ENCODE measurements at places on chromosomes 5 and 9.

- ATAC-seq, result no peak
Observed at GRCh38 chr9:110825950-110826349, 157.4 kb downstream of the MUSK start.

GRCh38 chr9:89405826-89406225 is 87.5 kb downstream of the SECISBP2 start:
- ATAC-seq, result no peak

- no peak for ATAC-seq
Observed at GRCh38 chr9:6605202-6605601, 40.3 kb downstream of the GLDC start.

- no peak for ATAC-seq
Observed at GRCh38 chr5:119410448-119411159, 41.7 kb upstream of the HSD17B4 start.

DNA sequence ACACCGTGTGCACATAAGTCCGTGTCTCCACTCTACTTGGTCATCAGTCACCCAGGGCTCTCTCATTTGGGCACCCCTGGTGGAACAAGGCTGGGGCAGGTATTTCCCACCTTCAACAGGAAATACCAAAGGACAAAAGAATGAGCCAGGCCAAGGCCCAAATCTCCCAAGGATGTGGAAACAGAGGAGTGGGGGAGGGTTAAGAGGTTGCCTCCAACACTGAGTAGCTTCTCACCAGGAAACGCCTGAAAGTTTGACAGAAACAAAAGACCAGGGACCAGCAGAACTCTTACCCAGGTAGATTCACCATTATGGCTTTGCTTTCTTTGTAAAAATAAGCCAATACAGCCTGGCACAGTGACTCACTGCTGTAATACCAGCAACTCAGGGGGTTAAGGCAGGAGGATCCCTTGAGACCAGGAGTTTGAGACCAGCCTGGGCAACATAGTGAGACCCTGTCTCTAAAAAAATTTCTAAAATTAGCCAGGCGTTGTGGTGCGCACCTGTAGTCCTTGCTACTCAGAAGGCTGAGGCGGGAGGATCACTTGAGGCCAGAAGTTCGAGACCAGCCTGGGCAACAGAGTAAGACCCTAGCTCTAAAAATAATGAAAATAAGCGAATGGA is 12.7 kb downstream of the SLC1A3 start:
- no peak for ATAC-seq

GRCh38 chr9:37582548-37583157 is 6.5 kb upstream of the FBXO10 start:
- ATAC-seq, result no peak

DNA sequence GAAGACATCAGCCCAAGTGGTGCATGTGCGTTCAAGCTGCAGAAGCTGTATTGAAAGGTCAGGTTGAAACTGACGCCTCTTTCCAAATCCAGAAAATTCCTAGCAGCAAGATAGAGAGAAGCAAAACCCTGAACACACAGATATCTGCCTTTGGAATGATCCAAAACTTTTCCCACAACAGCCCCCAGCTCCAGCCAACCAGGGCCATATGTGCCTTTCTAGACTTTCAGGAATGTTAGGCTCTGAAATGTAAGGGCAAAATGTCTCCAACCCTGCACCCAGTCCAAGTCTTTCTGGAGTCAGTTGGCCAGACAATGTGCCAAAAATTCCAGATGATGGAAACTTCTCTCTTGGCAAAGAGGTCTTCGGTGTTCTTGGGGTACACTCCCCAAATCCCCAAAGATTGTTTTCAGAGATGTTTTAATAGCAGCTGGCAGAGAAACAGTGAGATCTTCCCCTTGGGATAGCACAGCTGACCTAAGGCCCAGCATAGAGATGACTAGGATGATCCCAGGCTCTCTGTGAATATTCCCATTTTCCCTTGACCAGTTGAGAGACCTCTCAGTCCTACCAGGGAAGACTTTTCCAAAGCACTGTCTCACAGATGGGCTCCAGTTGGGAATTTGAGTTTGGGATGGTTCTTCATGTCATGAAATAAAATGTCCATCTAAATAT is 440.4 kb upstream of the CD180 start:
- ATAC-seq, result no peak

DNA sequence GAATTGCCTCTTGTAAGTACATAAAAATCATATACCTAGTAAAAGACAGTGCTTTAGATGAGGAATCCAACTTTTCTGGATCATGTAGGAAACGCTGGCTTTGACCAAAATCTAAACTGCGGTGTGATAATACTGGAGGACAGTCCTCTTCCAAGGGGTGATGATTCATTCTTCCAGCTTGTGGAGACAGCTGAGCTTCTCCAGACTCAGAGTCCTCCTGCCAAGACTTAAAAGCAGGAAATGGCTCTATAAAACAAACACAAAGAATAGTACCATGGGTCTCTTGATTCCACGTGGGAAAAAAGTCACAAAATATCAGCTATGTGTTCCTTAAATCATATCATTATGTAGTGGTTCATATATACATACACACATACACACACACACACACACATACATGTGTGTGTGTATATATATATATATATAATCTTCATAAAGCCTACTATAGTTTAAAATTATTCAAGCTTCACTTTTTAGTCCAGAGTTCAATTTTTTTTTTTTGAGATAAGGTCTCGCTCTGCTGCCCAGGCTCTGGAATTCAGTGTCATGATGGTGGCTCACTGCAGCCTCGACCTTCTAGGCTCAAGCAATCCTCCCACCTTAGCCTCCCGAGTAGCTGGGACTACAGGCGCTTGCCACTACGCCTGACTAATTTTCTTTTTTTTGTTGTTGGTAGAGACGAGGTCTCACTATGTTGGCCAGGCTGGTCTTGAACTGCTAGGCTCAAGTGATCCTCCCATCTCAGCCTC is 65.0 kb downstream of the PKD2L2 start:
- peak; percentile 95 for ATAC-seq

GRCh38 chr5:142537938-142538337 is 148.0 kb downstream of the FGF1 start:
- ATAC-seq, result no peak

- no peak for ATAC-seq
Observed at GRCh38 chr9:74942801-74943200, 9.9 kb downstream of the C9orf40 start.

GRCh38 chr5:120738568-120738967 is 274.5 kb downstream of the PRR16 start:
- ATAC-seq, result no peak

DNA sequence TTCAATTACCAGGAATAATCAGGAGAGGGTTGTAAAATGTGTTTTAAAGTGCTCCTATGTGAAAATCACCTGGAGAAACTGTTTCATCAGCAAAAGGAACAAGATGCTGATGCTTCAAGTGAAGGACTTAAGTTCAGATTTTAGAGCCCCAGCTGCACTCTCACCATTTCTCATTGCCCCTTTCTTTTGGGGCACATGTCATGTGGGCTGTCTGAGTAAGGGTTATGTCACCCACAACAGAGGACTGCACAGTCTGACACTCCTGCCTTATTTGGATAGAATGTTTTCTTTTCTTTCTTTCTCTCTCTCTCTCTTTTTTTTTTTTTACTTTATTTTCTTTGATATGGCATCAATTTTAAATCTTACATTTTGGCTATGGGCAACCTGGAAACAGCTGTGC is 204.1 kb upstream of the EFNA5 start:
- ATAC-seq, result no peak

DNA sequence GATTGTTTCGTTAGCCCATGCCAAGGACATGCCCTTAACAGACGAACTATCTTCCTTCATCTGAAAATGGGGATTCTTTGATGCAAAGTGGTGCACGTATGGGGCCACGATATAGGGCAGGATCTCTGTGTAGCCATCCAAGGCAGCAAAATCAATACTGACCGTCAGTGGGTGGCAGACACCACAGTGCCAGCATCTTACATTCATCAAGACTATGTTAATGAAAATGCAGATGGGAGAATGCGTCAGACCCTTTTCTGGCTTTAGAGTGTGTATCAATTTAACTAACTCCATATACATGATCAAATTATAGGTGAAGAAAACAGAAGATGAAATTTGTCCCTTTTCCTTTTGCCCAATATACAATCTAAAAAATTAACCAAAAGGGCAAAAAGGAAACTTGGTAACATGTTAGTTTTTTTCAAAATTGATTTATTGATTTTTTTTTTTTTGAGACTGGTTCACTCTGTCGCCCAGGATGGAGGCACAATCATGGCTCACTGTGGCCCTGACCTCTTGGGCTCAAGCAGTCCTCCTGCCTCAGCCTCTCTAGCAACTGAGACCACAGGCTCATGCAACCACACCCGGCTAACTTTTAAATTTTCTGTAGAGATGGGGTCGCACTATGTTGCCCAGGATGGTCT is 169.2 kb upstream of the SPRY4 start:
- no peak for ATAC-seq

DNA sequence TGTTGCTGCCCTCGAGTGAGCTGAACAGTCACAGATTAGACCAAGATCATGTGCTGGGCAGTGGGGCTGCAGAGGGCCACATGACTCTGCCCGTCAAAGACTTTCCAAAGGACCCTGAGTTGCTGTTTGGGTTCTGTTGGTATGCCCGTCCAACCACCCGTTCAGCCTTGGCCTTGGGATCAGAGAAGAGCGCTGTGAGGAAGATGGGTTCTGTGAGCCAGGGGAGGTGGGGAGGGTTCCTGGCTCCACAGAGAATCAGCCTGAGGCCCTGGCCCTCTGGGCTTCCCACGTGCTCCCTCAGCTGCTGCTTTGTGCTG is 72.6 kb downstream of the RGS3 start:
- no peak for ATAC-seq

DNA sequence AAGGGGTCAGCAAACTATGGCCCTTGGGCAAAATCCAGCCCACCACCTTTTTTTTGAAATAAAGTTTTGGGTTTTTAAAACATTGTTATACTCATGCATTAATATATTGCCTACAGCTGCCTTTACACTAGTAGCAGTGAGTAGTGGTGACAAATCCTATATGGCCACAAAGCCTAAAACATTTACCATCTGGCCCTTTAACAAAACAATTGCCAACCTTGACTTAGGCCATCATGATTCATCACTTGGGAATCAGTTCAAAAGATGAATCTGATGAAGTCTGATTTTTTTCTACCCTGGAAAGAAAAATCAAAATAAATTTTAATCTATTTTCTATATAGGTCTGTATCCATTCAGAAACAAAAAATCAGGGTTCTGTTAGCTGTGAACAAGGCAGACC is 484.9 kb downstream of the BNC2 start:
- ATAC-seq, result no peak

DNA sequence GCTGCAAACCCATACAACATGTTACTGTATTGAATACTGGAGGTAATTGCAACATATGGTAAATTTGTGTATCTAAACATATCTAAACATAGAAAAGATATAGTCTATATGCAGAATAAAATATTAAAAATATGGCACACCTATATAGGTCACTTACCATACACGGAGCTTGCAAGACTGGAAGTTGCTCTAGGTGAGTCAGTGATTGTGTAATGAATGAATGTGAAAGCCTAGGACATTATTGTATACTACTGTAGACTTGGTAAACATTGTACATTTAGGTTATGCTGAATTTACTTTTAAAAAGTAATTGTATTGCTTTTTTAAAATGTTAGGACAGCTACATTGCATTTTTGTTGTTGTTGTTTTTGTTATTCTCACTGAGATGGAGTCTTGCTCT is 968.8 kb downstream of the TLE1 start:
- no peak for ATAC-seq

GRCh38 chr9:98142925-98143481 is 24.0 kb upstream of the TRIM14 start:
- ATAC-seq, result no peak

GRCh38 chr9:13351778-13352386 is 72.4 kb upstream of the MPDZ start:
- no peak for ATAC-seq

DNA sequence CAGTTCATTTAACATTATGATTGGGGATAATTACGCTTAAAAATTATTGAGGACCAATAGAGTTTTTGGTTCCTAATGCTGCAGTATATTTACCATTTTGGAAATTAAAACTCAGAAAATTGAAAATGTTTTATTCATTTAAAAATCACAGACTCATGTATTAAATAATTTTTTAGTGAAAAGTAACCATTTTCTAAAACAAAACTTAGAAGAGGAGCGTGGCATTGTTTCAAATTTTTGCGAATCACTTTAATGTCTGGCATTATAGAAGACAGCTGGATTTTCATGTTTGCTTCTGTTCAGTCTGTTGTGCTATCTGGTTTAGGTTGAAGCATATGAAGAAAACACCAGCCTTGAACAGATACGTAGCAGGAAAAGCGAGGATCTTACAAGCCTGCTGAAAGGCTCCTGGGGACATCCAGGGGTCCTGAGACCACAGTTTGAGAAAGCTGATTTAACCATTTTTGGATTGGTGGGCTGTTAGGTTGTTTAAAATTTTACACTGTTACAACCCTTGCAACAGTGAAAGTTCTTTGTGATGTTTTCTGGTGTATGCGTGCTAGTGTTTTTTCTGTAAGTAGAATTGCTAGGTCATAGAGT is 1.6 kb downstream of the ZFYVE16 start:
- ATAC-seq, result no peak

DNA sequence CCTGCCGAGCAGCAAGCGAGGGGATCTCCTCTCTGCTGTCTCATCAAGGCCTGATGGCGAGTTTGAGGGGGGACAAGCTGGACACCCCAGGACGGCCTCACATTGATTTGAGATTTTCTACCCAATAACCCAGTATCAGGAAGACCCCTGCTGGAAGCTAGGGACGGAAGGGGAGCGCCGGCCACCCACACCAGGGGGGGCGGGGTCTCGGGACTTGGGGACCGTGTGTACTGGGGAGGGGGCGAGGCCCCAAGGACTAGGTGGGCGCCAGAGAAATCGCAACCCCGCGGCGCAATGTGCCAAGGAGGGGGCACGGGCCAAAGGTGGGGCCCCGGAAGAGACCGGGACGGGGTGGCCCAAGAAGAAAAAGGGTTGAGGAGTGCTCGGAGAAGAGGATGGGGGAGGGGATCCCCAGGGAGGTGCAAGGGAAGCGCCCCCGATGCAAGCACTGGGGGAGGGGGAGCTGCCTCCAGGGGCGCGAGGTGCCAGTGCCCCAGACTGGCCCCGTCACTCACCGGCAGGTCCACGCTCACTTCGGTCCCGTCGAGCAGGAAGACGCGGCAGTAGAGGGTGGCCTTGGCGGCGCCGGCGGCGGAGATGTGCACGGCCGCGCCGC is 1.1 kb downstream of the EPB41L4B start:
- ATAC-seq, result no peak

- no peak for ATAC-seq
Observed at GRCh38 chr5:11977904-11978303, 73.7 kb upstream of the CTNND2 start.

- ATAC-seq, result no peak
Observed at GRCh38 chr5:136108180-136108611, 24.4 kb upstream of the SMAD5 start.

- ATAC-seq, result no peak
Observed at GRCh38 chr9:77916820-77917219, 114.8 kb downstream of the GNAQ start.

GRCh38 chr5:219991-220390 is 1.9 kb downstream of the SDHA start:
- no peak for ATAC-seq

- ATAC-seq, result no peak
Observed at GRCh38 chr5:149733129-149733900, 3.2 kb downstream of the PPARGC1B start.
